ENCODE measurements at places on chromosomes 2 and 18.
A peak's percentile ranks its signal among the peaks of the same experiment; 100 is the strongest.

DNA sequence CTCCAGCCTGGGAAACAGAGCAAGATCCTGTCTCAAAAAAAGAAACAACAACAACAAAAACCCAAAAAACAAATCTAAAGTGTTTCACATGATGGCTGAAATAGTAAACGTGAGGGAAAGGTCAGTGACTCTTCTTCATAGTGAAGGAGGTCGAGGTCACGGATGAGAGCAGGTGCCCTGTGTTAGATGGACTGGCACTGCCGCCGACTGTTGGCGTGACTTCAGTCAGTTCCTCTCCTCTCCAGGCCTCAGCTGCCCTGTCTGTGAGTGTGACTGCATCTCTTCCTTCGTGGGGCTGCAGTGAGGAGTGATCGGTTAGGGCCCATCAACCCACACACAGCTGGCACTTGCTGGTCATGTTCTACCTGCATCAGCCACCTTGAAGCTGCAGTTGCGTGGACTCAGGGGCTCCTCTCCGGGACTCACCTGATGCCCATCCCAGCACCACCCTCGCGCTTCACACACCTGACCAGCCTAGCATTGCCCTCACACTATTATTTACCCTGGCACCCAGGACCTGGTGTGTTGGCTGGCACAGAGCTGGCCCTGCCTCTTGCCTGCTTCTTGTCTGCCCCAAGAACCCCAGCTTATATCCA is 30.1 kb upstream of the TMEM87B start:
- DNase-seq: no peak

GRCh38 chr2:182554950-182555349 is 128.1 kb upstream of the PDE1A start:
- no peak for DNase-seq

DNA sequence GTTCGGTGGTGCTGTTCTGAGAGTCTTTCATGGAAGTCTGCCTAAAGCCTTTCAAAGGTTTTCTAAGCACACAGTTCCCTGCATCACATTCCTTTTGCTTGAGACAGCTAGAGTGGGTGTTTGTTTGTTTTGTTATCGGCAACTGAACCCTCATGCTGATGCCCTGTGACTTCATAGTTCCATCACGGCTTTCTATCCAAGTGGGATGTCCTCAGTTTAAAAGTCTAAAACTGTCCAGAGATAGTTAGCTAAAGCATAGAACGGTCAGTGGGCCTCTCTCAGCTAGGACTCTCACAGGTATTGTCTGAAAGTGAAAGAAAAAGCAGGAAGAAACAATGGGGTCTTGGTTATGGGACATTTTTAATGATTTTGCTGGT is 337.3 kb downstream of the OSR1 start:
- peak; percentile 15 for DNase-seq

GRCh38 chr2:224426656-224427055 is 24.7 kb upstream of the FAM124B start:
- no peak for DNase-seq

DNA sequence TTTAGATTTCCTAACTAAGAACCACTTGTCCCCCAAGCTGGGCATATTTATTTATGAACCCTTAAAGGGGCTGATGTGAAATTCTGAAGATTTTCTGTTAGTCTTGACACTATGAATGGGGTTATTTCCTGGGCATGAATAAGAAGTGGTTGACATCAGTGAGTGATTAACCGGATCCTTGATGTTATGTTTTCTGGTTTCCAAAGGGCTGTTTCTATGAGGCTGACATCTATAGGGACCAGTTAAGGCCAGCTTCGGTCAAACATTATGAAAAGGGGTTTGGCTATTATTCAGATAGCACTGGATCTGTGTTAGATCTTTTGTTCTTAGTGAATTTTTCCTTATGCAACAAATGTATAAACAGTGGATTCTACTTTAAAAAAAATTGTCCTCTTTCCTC is 443.7 kb upstream of the SPRED2 start:
- DNase-seq: no peak

Measured in trophoblast cell (in vitro differentiated cells and primary cell).